Sigmoid colon (tissue), 7 donors: ENCODE measurements at places on chromosomes 4 and X. TPM values are rescaled to one million over a fixed set of nuclear protein-coding genes. Genes with fewer than 3 reads are reported as not detected.

Gene FAM47A
- total RNA-seq: not detected

Gene OTC
- 3.3 TPM for total RNA-seq

DNA sequence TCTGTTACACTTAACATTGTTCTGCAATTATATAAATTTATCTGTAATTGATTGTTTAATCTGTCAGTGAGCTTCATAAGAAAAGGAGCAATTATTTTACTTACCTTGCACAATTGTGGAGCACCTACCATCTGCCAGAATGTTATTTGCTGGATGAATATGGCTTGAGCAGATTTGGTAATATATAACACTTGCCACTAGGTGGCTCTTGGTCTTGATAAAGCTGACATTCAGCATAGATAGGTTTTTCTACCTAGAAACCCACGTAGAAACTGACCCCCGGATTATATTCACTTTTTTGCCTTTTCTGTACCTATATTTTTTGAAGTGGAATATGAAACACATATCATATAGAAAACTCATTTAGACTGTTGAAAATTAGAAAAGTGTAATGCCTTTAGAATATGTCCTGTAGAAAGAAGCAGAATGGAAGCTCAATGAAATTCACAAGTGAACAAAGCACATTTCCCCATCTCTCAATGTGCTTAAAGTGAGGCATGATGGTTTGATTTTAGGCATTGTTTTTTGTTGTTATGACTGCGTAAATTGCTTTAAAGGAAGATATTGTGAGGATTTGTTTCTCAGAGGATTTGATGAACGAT, 9.5 kb downstream of the RBPJ start:
- no peak for DNase-seq
- no peaks in the 10 kb centered on the region for H3K4me1 ChIP-seq
- no peaks in the 10 kb centered on the region for H3K36me3 ChIP-seq
- no peak overlapping the region for H3K4me3 ChIP-seq

GRCh38 chr4:126318376-126318775, 1003.6 kb downstream of the FAT4 start:
- no peaks in the 10 kb centered on the region for H3K27me3 ChIP-seq
- no peaks in the 10 kb centered on the region for H3K36me3 ChIP-seq
- no peak overlapping the region for H3K4me3 ChIP-seq
- DNase-seq: no peak
- H3K27ac ChIP-seq: no peak overlapping the region

DNA sequence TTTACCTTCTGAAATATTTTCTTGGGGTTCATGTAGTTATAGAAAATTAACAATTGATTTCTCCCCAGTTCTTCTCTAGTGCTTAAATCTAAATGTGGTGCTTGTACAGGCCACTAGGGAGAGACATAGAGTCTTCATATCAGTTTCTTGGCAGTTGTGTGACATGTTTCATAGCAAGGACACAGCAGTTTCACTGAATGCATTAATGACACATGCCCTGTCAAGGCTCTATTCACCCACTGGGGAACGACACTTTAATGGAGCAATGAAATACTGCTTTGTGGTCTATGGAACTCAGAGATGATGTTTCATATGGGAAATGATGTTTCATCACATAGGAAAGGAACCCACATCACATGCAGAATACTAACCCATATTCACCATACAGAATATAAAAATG, 2.8 kb downstream of the VEGFC start:
- peaks cover 11% of the 10 kb centered on the region for H3K4me1 ChIP-seq
- no peak overlapping the region for H3K27ac ChIP-seq
- DNase-seq: no peak
- no peak overlapping the region for H3K4me3 ChIP-seq
- H3K36me3 ChIP-seq: no peaks in the 10 kb centered on the region
- no peaks in the 10 kb centered on the region for H3K27me3 ChIP-seq
